Hematopoietic multipotent progenitor cell (in vitro differentiated cells): ENCODE measurements at places on chromosomes 3 and 15.

DNA sequence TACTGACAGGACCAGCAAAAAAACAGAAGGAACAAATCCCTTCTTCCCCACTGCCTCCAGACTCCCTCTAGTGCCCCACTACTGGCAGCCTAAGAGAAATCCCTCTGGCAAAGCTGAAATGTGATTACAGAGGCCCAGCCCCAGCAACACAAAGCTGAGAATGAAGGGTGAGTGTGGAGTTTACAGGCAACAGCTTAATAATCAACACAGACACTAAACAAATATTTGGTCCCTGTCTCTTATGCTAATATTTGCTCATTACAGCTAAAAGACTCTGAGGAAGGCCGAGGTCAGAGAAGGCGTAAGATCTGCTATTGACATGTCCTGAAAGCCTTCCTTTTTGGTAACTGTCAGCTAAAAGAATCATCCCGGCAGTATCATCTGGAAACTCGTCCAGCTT is 308.5 kb upstream of the RASGRP1 start:
- no peak for DNase-seq

DNA sequence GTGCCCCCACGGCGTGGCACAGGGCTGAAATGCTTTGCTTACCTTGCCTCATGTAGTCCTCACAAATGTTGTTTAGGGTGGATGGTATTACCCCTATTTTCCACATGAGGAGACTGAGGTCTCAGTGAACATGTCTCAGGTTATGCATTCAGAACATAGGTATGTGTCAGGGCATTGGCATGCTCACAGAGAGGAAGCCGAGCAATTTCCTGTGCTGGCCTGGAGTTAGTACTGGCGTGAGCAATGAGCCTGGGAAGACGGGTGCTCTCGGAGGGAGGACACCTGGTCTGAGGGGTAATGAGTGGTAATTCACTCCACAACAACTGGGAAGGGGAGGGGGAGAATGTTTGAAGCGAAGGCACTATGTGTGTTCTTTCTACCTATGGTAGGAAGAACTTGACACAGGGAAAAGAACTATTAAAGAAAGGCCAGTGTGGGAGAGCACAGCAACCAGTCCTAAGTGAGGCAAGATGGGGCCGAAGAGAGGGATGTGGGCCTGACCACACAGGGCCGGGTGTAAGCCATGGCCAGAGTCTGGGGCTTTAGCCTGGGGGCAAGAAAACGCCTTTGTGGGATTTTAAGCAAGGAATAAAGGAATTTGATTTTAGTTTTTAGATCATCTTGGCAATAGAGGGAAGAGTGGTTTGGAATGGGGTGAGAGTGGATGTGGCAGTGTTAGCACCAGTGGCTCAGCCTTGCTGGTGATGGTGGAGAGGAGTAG is 4.9 kb upstream of the FAM131A start:
- no peak for DNase-seq

DNA sequence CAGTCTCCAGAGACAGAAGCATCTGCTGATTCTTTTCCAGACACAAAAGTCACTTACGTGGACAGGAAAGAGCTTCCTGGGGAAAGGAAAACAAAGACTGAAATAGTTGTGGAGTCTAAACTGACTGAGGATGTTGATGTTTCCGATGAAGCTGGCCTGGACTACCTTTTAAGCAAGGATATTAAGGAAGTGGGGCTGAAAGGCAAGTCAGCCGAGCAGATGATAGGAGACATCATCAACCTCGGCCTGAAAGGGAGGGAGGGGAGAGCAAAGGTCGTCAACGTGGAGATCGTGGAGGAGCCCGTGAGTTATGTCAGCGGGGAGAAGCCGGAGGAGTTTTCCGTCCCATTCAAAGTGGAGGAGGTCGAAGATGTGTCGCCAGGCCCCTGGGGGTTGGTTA is 25.4 kb downstream of the SYNM start:
- DNase-seq = no peak

GRCh38 chr15:97174886-97175540 is 785.5 kb upstream of the ARRDC4 start:
- DNase-seq = no peak

DNA sequence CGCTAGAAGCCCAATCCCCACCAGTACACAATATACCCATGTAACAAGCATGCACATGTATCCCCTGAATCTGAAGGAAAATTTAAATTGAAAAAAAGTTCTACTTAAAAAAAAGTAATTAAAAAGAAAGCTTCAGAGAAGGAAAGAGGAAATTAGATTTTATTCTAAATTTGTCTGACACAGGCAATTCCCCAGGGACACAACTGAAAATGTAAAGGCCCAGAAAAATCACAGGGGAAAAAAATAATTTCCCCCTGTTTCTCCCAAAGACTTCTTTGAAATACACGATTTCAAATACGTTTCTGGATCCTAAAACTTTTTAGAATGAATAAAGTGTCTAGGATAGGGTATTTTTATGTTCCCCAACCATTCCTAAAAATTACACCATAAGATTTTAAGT is 42.9 kb downstream of the SEMA5B start:
- DNase-seq = no peak

DNA sequence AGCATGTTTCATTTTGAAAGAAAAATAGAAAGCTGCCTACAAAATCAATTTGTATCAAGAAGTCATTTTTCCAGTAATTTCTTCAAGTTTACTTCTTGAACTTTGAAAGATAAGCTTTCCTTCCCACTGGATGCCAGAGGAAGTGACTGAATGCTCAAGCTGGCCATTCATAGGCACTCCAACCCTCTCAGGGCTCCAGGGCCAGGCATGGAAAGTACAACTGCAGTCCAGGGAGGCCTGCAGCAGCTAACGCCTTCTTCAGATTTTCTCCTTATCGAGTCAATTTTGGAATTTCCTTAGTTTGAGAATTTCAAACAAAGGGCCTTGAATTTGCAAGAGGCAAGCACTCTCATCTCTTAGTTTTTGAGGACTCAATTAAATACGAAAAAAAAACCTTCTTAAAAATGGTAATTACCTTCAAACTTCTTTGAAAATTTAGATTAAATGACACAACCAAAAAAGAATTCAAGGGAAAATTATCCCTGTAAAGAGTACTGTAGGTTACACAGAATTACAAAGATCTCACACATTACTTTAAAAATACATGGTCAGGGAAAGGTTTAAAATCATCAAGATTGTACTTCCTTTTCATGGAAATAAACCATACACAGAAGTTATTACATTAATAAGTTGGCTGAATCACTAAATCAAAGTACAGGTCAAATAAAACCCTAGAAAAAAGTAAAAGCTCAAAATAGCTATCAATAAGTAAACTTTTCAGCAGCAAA is 2.5 kb downstream of the UBP1 start:
- no peak for DNase-seq

- no peak for DNase-seq
Measured at GRCh38 chr3:150797155-150797554, 34.2 kb upstream of the SIAH2 start.

DNA sequence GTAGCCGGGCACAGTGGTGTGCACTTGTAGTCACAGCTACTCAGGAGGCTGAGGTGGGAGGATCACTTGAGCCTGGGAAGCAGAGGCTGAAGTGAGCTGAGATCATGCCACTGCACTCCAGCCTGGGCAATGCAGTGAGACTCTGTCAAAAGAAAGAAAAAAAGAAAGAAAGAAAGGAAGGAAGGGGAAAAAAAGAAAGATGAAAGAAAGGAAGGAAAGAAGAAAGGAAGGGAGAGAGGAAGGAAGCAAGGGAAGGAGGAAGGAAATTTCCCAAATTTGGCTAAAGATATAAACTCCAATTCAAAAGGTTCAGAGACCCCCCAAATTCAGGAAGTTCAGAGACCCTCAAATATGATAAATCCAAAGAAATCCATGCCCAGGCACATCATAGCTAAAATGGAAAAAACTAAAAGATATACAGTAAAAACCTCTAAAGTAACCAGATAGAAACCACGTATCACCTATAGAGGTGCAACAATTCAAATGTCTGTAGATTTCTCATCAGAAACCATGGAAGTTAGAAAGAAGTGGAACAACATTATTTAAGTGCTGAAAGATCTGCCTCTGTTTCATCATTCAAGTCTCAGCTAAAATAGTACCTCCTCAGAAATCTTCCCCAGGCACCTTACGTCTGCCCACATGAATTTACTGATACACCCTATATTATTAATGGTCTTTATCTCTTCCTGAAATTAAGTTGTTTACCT is 10.7 kb downstream of the DET1 start:
- DNase-seq = no peak

DNA sequence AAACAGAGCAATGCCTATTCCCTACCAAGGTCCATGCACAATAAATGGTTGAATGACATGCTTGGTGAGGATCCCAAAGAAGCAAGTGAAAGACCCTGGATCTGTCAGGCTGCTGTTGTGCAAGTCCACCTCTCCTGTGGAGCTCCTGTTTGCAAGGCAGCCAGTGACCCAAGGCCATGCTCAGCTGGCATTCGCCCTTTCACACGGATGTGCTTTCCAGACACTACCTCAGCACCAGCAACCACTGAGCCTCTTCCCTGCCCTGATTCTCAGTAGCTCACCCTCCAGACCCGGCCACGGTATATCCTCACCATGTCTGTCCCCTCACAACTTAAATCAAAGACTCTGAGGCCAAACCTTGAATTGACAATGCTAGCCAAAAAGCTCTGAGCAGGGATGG is 23.3 kb downstream of the WWTR1 start:
- DNase-seq = no peak

- DNase-seq = peak; percentile 2
Measured at GRCh38 chr15:44427756-44428724, 611 bp downstream of the CTDSPL2 start.

DNA sequence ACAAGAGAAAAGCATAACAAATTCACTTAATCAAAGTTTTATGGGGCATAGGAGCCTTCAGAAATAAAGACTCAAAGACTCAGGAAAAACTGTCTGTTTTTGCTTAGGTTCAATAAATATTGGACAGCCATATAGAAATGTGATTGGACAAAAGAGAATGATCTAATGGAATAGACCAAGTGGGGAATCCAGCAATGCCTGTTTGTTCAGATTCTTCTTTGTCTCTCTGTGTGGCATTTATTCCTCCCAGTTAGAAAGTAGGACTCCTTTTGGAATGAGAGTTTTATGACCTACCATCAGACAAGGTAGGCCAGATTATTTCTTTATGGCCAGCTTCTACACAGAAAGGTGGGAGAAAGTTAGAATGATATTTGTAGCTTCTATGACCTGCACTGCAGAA is 1460.1 kb downstream of the OTOL1 start:
- no peak for DNase-seq

- no peak for DNase-seq
Measured at GRCh38 chr15:43920815-43921214, 94.0 kb downstream of the WDR76 start.
